ENCODE measurements at places on chromosomes 12 and 14.

DNA sequence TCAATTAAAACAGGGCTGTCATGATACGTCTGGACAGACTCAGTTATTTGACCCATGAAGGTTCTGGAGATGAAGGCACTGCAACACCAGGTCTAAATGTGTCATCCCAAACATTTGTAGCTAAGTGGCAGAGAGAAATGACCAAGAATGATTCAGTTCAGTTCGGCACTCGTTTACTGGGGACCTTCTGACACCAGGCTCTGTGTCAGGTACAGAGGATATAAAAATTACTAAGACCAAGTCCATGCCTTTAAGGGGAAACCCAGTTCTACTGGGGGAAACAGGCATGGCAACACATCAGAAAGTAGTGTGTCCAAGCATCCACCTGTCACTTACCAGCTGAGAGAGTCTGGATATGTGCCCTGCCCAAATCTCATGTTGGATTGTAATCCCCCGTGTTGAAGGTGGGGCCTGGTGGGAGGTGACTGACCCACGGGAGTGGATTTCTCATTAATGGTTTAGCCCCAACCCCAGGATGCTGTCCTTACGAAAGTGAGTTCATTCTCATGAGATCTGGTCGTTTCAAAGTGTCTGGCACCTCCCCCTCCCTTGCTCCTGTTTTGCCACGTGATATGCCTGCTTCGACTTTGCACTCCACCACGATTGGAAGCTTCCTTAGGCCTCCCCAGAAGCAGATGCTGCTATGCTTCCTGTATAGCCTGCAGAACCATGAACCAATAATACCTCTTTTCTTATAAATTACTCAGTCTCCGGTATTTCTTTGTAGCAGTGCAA is 41.9 kb upstream of the BCL2L14 start:
- no peak for DNase-seq

DNA sequence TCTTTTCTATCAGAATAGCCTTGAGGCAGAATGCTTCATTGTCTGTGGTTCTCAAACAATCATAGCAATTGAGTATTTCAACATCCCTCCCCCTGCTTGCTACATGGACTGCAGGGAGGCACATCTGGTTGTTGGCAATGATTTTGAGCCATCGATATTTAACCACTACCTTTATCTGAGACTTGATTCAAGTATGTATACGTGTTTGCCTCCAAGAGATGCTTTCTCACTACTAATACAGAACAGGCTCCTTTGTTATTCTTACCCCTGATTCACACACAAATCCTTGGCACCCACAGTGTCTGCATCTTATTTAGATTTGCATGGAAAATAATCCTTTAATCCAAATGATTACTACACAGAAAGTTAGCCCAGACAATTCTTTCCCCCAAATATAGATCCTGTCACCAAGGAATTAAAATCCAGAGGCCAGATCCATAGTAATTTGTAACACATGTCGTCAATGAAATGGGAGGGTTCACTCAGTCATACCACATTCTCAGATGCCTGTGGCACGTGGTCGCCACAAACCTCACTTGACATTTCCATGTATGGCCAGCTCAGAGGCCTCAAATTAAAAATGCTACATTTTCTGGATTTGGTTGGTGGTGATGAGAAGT is 199.3 kb downstream of the ITPR2 start:
- DNase-seq = no peak

GRCh38 chr12:30519535-30519934 is 176.1 kb downstream of the IPO8 start:
- DNase-seq = no peak

- no peak for DNase-seq
Observed at GRCh38 chr12:39574378-39574777, 45.2 kb downstream of the ABCD2 start.

DNA sequence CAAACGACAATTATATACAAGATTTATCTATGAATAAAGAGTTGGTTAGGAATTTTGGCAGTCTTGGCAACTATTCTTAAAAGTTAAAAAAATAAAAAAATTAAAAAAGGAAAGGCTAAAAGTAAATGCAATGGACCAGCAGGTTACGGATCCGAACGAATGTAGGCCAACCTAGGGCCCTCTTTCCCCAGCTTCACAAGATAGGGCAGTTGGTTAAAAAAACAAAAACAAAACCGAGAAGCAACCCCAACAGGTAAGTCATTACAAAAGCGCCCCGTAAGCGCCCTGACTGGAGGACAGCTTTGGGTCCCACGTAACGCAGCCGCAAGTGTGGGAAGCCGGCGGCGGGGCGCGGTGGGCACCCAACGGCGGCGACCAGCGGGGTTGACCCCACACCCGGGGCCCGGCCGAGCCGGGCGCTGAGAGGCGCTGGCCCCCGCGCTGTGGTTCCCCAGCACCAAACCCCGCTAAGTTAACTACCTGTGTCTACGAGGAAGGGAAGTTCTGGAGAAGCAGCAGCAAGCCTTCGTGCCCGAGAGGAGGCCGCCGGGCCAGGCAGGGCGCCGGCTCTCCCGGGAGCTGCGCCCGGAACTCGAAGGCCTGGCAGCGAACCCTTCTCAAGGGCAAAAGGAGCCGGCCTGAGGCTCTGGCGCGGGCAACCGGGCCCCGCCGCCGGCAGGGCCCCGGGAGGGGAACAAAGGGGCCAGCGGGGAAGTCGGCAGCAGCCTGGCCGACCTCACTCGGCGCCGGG is 882 bp downstream of the HECTD1 start:
- DNase-seq = peak; percentile 60

GRCh38 chr14:91835920-91836843 is 31.2 kb downstream of the TC2N start:
- peak; percentile 76 for DNase-seq

DNA sequence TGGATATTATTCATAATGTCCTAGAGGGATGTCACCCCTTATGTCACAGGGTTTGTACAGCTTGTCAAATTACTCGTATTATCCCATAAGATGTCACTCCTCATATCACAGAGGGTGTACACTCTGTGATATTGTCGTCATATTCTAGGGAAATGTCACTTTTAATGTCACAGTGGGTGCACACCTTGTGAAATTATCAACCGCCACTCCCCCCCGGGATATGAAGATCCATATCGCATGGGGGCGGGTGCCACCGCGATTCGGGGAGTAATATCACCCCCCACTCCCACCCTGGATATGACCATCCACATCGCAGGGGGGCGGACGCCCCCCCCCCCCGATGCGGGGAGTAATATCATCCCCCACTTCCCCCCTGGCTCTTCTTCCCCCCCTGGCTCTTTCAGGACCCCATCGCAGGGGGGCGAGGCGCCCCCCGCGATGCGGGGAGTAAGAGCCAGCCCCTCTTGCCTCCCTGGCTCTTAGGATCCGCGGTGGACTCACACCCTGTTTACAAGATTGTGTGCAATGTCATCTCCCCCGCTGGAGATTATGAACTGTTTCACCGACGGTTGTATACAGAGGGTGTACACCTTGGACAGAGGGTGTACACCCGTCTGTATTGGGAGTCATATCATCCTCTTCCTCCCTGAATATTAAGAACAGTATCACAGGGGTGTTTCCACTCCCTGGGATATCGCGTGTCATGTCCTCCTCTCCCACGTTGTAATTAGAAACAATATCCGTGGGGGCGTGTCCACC is 92.8 kb downstream of the FRMD6 start:
- no peak for DNase-seq

DNA sequence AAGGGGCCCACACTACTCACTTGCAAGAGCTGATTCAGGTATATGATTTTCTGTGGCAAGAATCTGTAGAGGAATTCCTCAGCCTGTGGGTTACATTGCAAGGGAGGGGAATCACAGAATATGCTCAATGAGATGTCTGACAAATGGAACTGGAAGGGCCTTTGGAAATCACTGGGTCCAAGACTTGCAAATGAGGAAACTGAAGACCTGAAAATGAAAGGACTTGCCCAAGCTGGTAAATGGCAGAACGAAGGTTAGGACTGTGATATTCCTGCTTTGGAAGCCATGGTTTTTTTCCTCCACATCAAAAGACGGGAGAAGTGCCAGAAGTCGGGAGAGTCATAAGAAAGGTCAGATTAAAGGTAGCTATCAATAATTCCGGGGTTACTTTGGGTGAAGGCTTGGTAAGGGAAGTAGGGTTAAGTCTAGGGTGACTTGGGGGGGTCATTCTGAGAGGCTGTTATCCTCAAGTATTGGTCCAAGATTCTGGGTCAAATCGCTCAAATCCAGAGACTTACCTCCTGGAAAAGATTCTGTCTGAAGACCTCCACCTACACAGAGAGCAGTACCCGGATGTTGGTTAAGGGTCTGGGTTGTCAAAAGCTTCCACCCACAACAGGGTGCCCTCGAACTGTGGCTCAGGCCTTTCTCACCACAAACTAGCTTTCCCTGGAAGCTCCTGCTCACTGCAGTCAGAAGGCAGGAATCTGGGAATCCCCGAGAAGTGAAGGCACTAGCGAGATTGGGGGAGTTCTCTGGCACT is 539 bp downstream of the PSME2 start:
- no peak for DNase-seq

DNA sequence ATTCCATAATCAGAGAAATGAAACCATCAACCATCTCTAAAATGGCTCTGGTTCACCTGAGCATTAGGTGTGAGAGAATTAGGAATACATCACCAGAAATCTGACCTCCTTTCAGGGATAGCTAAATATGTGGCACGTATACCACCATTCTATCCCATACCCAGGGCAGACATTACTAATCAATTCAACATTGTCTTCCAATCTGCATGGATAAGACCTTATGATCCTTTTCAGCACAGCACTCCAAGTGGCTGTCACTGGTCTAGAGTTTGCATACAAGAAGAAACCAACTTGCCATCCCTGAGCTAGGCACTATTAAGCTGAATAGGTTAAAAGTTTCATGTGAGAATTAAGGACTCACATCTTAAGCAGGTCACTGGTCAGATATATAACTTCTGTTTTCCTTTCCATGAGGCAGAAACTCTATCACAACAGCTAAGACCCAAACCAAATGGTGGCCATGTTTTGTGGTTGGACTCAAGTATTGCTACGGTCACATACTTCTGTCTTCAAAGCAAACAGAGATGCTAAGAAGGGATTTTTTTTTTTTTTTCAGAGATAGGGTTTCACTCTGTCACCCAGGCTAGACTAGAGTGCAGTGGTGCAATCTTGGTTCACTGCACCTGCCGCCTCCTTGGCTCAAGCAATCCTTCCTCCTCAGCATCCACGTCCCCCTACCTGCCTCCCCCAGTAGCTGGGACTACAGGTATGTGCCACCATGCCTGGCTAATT is 249.0 kb downstream of the DPF3 start:
- no peak for DNase-seq

- DNase-seq = no peak
Observed at GRCh38 chr12:12747278-12747677, 30.1 kb downstream of the CDKN1B start.

DNA sequence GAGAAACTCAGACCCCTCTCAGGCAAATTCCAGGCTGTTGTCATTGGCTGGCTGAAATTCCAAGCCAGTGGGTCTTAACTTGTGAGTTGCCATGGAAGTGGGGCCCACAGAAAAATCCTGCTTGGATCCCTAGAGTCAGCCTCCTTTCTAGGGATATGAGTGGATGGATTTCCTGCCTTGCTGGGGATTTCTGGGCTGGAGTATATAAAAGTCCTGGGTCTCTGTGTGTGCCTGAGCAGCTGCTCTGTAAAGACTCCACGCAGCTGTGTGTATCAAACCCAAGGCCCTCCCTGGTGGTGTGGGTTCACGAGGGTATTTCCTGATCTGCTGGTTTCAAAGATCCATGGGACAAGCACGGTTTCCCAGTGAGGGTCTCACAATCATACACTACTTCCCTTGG is 1077.1 kb downstream of the SLC16A7 start:
- DNase-seq = no peak

DNA sequence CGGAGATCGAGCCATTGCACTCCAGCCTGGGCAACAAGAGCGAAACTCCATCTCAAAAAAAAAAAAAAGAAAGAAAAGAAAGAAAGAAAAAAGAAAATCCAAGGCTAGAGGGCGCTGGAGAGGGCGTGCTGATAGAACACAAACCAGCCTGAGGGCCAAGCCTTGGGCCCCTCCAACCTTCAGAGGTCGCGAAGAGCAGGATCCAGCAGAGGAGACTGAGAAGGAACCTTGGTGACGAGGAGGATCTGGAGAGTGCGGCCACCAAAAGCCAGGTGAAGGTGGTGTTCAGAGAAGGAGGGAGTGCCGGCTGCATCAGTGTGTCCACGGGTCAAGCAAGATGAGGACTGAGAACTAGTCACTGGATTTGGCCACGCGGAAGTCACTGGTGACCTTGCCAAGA is 4.1 kb upstream of the DYNC1H1 start:
- DNase-seq = no peak

Measured in central memory CD4-positive, alpha-beta T cell (primary cell).